ENCODE measurements at places on chromosomes 12 and 14.

DNA sequence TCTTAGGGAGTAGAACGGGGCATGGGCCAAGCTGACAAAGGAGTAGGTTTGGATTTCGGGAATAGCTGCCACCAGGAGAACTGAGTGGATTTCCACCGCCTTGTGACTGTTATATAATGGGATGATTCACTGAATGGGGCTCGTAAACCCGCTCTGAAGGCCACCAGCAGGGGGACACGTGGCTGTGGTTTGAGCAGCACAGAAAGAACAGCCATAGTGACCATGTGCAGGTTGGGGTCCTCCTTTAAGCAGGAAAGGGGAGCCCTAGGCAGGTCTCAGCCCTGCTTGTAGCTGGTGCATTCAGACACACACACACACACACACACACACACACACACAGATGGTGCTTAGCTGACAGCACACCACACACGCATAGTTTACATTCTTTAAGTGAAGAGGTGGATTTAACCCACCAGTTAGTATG lies 8.6 kb upstream of the ASB2 start:
- no peak for DNase-seq

GRCh38 chr12:32423559-32423958 lies 24.2 kb downstream of the FGD4 start:
- DNase-seq = no peak

DNA sequence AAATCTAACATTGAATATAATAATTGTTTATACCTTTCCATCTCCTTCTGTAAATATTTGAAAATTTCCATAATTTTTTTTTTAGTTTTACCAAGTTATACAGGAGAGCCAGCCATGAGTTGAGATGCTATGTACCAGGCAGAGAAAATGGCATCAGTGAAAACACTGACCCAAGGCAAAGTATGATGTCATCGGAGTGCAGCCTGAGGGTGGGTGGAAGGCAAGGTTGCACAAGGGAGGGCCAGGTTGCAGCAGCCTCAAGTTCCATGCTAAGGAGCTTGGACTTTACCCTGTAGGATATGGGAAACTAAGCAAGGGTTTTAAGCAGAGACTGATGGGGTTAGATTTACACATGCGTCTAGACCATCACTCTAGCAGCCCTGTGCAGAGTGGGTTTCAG lies 441.1 kb downstream of the BCAT1 start:
- DNase-seq = no peak

- no peak for DNase-seq
These were observed 21.0 kb upstream of the ACSM4 start for GRCh38 chr12:7282844-7283243.

DNA sequence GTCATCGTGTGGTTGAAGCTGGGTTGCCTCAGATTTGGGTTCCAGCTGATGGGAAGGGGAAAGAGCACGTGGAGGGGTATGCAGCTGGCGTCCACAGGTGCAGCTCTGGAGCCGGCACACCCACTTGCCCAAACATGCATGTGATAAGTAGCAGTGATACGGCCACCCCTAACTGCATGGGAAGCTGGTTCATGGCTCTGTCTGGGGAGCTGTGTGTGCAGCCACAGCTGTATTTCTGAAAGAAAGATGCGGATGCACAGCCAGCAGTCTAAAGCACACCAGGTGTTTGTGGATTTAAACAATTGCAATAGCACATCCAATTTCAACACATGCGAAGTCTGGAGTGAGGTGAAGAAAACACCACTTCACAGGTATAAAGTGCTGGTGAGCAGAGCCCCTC lies 181.4 kb downstream of the EFCAB11 start:
- DNase-seq = no peak

GRCh38 chr12:31954925-31955858 lies 4.0 kb upstream of the RESF1 start:
- DNase-seq = no peak
